ENCODE measurements at places on chromosomes 16 and 17. TPM values are rescaled to one million over a fixed set of nuclear protein-coding genes. Genes with fewer than 3 reads are reported as not detected.

DNA sequence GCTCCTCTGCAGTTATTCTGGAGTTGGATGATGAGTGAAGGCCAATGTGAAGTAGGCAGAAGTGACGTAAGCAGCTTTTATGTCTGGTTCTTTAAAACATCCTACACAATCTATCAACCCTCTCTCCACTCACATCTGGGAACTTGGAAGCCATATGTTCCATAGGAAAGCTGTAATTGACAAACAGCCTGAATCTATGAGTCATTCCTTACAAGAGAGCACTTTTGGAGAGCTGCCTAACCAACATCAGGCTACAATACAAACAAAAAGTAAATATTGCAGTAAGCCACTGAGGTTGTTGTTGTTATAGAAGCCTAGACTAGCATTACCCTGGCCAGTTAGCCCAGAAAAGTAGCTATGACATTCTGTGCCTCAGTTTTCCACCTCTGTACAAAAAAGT, 5.9 kb downstream of the CCL7 start:
- H3K27me3 ChIP-seq = no peaks in the 10 kb centered on the region
- no peak for DNase-seq
- no peak overlapping the region for H3K27ac ChIP-seq
- no peak overlapping the region for H3K4me3 ChIP-seq
- H3K4me1 ChIP-seq = no peaks in the 10 kb centered on the region

DNA sequence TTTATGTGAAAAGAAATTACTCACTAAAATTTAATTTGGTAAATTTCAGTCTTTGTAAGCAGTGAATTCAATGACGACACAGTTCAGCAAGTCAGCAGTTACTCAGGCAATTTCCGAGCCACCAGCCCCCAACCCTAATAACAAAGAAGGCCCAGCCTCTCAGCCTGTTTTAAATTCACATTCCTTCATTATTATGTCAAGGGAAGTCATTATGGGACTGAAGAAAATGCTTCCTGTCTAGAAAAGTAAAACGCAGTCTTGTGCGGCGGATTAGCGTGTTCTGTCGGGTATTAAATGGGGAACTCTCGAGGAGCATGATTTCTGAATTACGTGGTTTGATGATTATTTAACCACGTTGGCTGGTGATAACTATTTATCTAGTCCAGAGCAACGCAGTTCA, 177.6 kb downstream of the AIPL1 start:
- H3K27ac ChIP-seq = no peak overlapping the region
- no peaks in the 10 kb centered on the region for H3K36me3 ChIP-seq
- DNase-seq = no peak
- no peaks in the 10 kb centered on the region for H3K4me1 ChIP-seq

GRCh38 chr16:54932021-54932660, 1.5 kb downstream of the IRX5 start:
- peaks cover 3% of the 10 kb centered on the region for H3K4me1 ChIP-seq
- H3K36me3 ChIP-seq = no peaks in the 10 kb centered on the region

DNA sequence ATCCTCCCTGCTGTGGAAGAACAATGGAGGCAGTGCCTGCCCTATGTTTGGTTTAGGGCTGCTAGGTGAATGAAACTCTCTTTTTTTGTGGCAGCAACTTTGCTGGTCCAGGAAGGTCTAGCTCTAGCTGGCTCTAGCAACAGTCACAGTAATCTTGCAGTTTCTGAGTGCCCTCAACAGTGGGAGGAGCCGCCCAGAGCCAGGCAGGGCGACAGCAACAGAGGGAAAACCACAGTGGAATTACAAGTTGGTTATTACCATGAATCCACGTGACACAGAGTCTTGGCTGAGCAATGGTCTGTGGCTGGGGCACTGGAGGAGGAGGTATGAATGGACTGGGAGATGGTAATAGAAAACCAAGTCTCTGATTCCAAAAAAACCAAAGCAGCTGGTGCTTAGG, 10.3 kb downstream of the HSPB9 start:
- peaks cover 12% of the 10 kb centered on the region for H3K4me1 ChIP-seq
- H3K4me3 ChIP-seq = no peak overlapping the region
- no peaks in the 10 kb centered on the region for H3K27me3 ChIP-seq
- no peak for DNase-seq
- no peaks in the 10 kb centered on the region for H3K36me3 ChIP-seq
- H3K27ac ChIP-seq = no peak overlapping the region

GRCh38 chr17:79082311-79083190, 7.9 kb downstream of the ENGASE start:
- no peaks in the 10 kb centered on the region for H3K27me3 ChIP-seq
- H3K4me1 ChIP-seq = no peaks in the 10 kb centered on the region
- peak; percentile 62 for DNase-seq
- no peak overlapping the region for H3K27ac ChIP-seq
- H3K36me3 ChIP-seq = no peaks in the 10 kb centered on the region

- peaks cover 8% of the 10 kb centered on the region for H3K4me1 ChIP-seq
- DNase-seq = no peak
- no peaks in the 10 kb centered on the region for H3K36me3 ChIP-seq
- H3K4me3 ChIP-seq = no peak overlapping the region
- no peak overlapping the region for H3K27ac ChIP-seq
These were observed 26.5 kb downstream of the HELZ start for GRCh38 chr17:67218385-67218950.

DNA sequence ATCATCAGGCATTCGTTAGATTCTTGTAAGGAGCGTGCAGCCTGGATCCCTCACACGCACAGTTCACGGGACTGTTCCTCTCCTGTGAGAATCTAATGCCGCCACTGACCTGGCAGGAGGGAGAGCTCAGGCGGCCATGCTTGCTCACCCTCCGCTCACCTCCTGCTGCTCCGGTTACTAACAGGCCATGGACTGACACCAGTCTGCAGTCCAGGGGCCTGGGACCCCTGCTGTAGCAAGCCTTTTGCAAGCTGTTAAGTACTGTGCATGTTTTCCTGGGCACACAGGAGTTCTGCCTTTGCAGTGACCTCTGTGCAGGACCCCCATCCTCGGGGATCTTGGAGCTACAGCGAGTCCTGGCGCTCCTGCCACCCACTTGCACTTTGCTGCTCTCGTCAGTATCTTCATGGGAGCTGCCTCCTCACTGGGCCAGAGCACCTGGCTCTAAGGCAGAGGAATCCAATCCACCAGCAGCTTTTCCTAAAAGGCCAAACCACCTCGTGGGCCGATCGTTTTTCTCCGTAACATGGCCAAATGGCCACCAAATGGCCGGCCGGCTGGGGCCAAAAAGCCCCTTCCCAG, 230.6 kb downstream of the FOXL1 start:
- no peaks in the 10 kb centered on the region for H3K27me3 ChIP-seq
- DNase-seq = no peak
- H3K27ac ChIP-seq = no peak overlapping the region
- H3K4me1 ChIP-seq = no peaks in the 10 kb centered on the region
- no peak overlapping the region for H3K4me3 ChIP-seq

DNA sequence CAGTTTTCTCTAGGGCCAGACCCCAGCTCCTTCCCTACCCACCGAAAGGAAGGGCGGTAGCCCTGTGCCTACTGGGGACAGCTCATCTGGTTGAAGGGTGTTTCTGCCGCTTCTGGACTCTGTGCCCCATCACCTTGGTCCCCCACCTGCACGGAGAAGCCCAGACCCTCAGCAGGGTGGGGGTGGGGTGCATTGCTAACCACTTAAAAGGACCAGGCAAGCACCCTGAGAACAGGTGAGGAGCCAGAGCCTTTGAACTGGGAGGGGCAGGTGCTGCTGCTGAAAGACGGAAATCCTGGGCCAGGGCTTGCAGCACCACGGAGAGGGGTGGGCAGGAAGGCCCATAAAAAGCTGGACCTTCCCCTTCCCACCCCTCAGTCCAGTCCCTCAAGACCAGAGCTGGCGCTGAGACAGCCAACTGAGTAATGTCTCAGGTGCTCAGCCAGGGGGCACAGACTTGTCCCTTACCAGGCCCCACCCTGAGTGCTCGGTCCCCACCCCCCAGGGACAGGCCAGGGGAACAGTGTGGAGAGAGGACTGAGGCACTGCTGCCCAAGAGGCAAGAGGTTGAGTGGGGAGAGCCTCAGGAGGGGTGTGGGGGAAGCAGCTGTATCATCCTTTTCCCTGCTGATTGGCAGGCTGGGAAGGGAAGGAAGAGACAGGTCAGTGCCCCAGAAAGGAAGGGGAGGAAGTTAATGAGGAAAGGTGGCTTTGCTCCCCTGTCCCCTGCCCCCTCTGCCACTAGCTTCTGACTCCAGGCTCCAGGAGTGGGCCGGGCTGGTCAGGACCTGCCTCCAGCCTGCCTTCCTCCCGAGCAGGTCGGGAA, 10.9 kb upstream of the SP2 start:
- no peaks in the 10 kb centered on the region for H3K27me3 ChIP-seq
- H3K4me3 ChIP-seq = no peak overlapping the region
- H3K27ac ChIP-seq = no peak overlapping the region
- H3K36me3 ChIP-seq = no peaks in the 10 kb centered on the region

DNA sequence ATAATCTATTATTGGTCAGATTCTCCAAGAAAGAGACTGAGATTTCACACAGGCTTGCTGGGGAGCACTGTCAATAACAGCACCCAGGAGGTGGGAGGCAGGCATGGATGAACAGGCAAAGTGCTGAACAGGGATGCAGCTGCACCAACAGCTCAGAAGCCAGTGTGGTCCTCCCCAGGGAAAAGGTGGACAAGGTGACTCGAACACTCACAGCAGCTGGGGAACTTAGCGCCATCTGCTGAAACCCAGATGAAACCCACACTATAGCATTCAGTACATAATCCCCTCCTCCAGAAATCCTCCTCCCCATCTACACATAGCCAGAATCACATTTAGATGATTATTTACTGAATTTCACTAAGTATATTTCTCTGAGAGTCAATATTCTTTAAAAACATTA, 255.2 kb upstream of the WSB1 start:
- no peaks in the 10 kb centered on the region for H3K4me1 ChIP-seq
- H3K4me3 ChIP-seq = no peak overlapping the region
- DNase-seq = no peak
- no peaks in the 10 kb centered on the region for H3K36me3 ChIP-seq
- H3K27me3 ChIP-seq = no peaks in the 10 kb centered on the region
- H3K27ac ChIP-seq = no peak overlapping the region

GRCh38 chr16:78405833-78406232, 306.4 kb downstream of the WWOX start:
- H3K36me3 ChIP-seq = no peaks in the 10 kb centered on the region
- H3K4me3 ChIP-seq = no peak overlapping the region
- H3K4me1 ChIP-seq = no peaks in the 10 kb centered on the region
- no peaks in the 10 kb centered on the region for H3K27me3 ChIP-seq

GRCh38 chr17:40407460-40407859, 10.2 kb downstream of the TOP2A start:
- DNase-seq = no peak
- no peaks in the 10 kb centered on the region for H3K27me3 ChIP-seq
- H3K4me3 ChIP-seq = no peak overlapping the region
- no peak overlapping the region for H3K27ac ChIP-seq

GRCh38 chr17:39921323-39921722, 2.9 kb upstream of the GSDMB start:
- no peak overlapping the region for H3K4me3 ChIP-seq
- no peaks in the 10 kb centered on the region for H3K36me3 ChIP-seq
- peaks cover under 1% of the 10 kb centered on the region for H3K4me1 ChIP-seq
- H3K27me3 ChIP-seq = no peaks in the 10 kb centered on the region
- no peak for DNase-seq

DNA sequence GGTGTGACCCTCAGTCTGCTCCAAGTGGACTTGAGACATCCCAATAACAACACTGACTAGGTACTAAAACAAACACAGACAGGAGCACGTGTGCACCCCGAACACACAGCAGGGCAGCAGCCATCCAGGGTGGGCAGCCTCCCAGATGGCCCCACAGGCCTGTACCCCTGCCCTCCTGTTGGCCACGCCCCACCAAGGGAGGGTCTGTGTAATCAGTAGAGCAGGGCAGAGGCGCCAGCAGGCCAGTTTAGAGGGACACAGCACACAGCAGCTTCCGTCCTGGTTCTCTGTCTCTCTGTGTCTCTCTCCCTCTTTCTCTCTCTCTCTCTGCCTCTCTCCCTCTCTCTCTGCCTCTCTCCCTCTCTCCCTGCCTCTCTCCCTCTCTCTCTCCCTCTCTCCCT, 21.4 kb downstream of the ACTG1 start:
- no peak for DNase-seq
- no peak overlapping the region for H3K4me3 ChIP-seq
- no peaks in the 10 kb centered on the region for H3K27me3 ChIP-seq
- H3K36me3 ChIP-seq = no peaks in the 10 kb centered on the region
- H3K27ac ChIP-seq = no peak overlapping the region

DNA sequence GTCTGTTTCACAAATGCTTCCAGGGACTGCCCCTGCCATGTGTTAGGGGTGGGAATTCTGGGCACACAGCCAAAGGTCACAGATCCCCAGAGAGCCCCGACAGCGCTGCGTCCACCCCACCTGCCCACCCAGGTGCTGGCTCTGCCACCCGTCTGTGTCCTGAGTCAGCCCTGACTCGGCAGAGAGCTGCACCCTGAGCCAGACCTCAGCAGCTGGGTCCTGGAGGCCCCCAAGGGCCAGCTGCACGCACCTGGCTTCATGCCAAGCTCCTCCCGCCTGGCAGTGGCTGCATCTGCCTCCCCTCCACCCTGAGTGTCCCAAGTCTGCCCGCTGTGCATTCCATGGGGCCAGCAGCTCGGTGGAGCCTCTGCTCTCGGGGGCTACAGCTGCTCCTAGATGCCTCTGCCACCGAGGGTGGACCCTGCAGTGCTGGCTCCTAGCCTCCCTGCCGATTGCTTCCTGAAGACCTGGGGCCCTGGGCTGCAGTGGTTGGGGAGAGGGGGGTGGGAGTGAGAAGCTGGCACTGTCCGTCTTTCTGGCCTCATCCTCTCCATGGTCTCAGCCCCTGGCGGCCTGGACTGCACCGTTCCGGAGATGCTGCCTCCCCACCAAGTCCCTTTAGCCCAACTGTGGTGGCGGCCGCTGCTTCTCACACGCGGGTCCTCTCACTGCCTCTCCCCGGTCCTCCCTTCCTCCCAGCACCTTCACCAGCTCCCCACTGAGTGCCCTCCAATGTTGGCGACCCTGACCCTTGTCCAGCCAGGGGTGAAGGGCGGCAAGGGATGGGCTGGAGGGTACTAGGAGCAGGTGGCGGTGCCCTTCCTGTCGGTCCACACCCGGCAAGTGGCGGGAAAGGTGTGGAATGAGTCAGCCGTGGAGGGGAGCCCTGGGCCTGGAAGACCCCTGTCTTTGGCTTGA, 3.0 kb downstream of the SECTM1 start:
- H3K4me3 ChIP-seq = no peak overlapping the region
- no peaks in the 10 kb centered on the region for H3K36me3 ChIP-seq
- no peaks in the 10 kb centered on the region for H3K27me3 ChIP-seq
- DNase-seq = peak; percentile 67
- no peak overlapping the region for H3K27ac ChIP-seq

GRN gene
- 79.7 TPM for total RNA-seq

CDR2L gene
- 6.8 TPM for total RNA-seq

MLKL gene
- 5.5 TPM for total RNA-seq

DLX3 gene
- total RNA-seq = 0.52 TPM

CSH1 gene
- not detected for total RNA-seq

ACLY gene
- 45.8 TPM for total RNA-seq

PIGW gene
- 2.5 TPM for total RNA-seq

All from ovary (tissue), 10 donors.